ENCODE measurements at places on chromosomes 2 and 18.

DNA sequence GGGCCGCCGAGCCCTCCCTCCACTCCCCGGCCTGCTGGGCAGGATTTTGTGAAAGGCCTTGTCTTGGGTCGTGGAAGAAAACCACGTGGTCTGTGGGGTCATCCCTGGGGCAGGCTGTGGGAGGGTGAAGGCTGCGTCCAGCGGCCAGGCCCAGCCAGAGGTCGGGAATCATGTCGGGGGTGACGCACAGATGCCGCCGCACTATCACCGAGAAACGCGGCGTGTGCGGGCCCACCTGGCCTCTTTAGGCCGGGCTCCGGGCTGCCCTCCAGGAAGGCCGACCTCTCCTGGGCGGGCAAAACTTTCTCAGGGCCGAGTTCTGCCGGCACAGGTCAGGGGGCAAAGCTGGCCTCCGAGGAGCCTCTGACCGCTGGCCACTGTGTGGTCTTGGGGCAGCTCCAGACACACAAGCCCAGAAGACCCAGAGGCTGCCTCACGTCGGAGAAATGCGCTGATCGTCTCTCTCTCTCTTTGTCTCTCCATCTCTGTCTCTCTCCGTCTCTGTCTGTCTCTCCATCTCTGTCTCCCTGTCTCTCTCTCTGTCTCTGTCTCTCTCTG, 28.4 kb downstream of the NFATC1 start:
- DNase-seq = no peak

DNA sequence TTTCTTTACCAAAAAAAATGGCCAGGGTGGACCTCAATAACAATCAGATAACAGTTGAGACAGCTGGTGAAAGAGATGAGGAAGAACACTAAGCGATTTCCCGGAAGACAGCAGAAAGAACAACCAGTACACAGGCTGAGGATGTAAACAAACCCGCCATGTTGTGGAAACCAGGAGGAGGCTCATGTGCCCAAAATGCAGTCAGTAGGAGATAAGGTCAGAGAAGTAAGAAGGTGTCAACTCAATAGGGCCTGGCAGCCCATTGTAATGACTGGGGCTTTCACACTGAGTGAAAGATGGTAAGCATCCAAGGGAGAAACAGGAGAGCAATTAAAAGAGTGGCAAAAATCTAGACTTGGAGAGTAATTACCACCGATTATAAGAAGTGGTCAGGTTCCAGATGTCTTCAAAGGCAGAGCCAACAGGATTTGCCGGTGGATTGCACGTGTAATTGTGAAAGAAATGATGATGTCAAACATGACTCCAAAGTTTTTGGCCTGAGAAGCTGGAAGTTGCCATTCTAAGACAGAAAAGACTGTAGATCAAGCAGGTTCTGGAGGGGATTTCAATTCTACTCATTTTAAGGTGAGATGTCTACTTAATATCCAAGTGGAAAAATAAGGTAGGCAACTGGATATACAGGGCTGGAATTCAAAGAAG, 77.7 kb upstream of the CYP1B1 start:
- no peak for DNase-seq

DNA sequence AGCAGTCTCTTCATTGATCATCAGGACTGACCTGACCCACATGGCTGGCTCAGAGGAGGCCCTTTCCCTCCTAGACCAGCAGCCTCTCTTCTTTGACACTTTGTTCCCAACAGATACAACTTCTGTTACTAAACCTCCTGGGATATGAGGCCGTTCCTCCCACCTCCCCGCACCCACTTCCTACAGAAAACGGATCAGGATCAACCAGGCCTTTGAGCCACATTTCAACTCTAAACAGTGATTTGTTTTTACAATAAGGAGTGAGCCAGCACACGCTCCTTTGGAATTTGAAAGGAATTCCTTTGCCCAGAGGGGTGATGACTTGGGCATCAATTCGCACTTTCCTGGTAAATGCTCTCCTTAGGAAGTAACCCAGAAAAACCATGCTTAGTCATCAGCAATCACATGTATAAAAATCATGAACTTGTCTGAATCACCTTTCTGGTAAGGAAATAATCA, 180.4 kb downstream of the FAM124B start:
- DNase-seq = no peak

- DNase-seq = no peak
These were observed 174.7 kb downstream of the MTX2 start for GRCh38 chr2:176443946-176444345.

GRCh38 chr18:68937029-68937599, 139.2 kb downstream of the CCDC102B start:
- DNase-seq = no peak

GRCh38 chr2:1484131-1484884, 71.0 kb downstream of the TPO start:
- no peak for DNase-seq

DNA sequence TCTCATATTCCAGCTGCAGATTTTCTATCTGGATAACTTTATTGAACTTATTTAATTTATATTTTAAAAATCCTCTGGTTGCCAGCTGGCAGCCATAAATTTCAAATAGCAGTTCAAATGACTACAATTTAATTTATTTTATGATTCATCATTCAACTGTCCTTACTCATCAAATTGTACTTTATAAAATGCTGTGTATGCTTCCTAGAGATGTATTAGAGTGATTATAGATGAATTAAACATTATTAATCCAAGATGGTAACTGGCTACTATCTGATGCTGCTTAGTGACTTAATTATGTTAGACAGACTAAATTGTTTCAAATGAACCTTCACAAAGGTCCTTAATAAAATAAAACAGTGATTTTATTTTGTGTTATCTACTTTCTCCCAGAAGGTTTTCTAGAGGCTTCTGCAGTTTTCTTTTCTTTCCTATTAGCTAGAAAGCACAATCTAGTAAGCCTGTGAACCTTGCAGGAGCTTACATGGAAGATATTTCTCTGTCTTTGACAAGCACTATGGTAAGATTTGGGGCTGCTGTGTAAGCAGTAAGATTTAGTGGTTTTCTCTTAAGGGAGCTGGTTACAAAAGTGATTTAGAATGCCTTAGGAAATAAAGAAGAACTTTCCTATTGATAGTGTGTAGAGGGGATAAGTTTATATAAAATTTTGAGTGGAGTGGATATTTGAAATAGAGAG, 322.3 kb downstream of the FSIP2 start:
- DNase-seq = no peak

GRCh38 chr2:176246331-176246730, 22.9 kb upstream of the MTX2 start:
- no peak for DNase-seq

GRCh38 chr18:23548275-23548674, 38.0 kb downstream of the NPC1 start:
- DNase-seq = no peak

GRCh38 chr2:28662468-28663181, 89.0 kb upstream of the PPP1CB start:
- DNase-seq = no peak

DNA sequence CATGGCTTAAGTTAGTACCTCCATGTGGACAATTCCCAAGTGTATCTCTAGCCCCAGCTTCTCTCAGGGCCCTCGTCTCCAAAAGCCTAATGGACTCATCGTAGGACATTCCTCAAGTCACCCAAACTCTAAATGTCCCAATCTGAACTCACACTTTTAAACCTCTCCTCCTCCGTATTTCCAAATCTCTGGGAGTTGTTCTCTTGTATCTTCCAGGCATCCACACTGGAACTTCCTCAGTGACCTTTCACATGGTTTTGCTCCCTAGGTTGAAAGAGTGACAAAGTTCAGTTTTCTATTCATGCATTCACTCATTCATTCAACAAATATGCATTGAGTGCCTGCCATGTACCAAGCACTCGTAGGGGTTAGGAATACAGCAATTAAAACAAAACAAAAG, 220.2 kb downstream of the ALPK2 start:
- DNase-seq = no peak

DNA sequence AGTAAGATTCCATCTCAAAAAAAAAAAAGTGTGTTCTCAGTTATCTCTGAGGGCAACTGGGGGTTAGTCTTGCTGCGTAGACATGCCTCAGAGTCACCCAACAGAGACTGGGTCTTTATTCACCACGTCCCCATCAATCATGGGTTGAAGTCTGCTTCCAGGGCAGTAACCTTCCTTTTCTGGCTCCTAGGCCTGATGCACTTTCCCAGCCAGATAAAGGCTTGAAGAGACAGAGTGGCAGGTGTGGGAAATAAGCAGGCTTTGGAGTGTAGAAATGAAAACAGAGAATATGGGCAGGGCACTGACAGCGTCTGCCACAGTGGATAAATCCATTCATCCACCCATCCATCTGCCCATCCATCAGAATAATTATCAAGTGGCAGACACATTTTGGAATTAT, 134.1 kb upstream of the LGALSL start:
- no peak for DNase-seq

DNA sequence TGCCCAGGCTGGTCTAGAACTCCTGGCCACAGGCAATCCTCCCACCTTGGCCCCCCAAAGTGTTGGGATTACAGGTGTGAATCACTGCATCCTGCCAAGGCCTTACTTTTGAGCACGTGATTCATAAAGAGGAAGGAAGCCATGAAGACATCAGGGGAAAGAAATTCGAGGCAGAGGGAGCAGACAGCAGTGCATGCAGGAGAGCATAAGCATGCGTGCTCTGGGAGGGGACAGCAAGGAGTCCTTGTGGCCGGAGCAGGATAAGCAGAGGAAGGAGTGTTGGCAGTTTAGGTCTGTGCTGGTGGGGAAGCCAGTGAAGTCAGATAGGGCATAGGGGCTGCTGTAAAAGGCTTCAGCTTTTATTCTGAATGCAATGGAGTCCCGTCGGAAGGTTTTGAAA, 400.5 kb upstream of the RAB12 start:
- no peak for DNase-seq

GRCh38 chr2:27255187-27255586, 7.7 kb downstream of the SLC30A3 start:
- DNase-seq = no peak

DNA sequence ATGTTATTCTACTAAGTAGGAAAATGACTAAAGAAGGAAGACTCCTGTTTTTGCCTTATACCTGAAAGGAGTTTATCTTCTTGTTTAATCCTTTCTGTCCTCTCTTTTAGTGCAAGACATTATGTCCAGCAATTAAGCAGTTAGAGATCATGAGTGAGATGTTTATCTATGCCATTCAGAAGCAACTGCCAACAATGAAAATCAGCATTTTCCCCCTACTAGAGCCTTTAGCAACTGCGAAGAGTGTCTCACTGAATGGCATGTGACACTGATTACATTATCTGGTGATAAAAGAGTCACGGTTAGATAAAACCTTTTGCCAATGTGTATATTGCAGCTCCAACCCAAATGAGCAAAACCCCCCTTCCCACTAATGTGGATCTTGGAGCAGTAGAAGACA, 357.7 kb upstream of the SYT4 start:
- DNase-seq = no peak

Measured in HEK293T (cell line).